ENCODE measurements at places on chromosomes 3 and 15. TPM values are rescaled to one million over a fixed set of nuclear protein-coding genes. Genes with fewer than 3 reads are reported as not detected.

Gene PLSCR2
- total RNA-seq = not detected

Gene CPN2
- not detected for total RNA-seq

Gene CELSR3
- 162 TPM for total RNA-seq

Gene PTH1R
- total RNA-seq = 0.29 TPM

Measured in glutamatergic neuron (in vitro differentiated cells).